ENCODE measurements at places on chromosomes 11 and 22. TPM values are rescaled to one million over a fixed set of nuclear protein-coding genes. Genes with fewer than 3 reads are reported as not detected.
A peak's percentile ranks its signal among the peaks of the same experiment; 100 is the strongest.

GRCh38 chr11:37560346-37560745, 962.3 kb upstream of the RAG2 start:
- no peaks in the 10 kb centered on the region for H3K4me1 ChIP-seq
- no peak overlapping the region for H3K27ac ChIP-seq
- H3K27me3 ChIP-seq = no peaks in the 10 kb centered on the region
- DNase-seq = no peak
- H3K4me3 ChIP-seq = no peak overlapping the region
- H3K36me3 ChIP-seq = no peaks in the 10 kb centered on the region

DNA sequence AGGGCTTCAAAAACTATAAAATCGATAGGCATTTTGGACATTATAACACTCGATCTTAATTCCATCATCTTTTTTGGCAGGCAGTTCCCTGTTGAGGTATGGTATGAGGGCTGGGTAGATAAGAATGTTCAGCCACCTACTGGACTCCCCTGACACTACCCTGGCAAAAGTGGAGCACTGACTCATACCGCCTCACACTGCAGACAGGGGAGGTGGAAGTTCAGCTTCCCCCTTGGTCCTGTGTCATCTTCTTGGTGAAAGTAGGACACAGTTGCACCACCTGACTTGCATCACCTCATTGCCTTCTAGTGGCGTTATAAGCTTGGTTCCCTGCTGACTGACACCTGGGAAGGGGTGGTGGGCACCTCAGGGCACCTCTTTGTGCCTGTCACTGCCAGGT, 30.4 kb downstream of the PAAF1 start:
- H3K27ac ChIP-seq = no peak overlapping the region
- no peak for DNase-seq
- H3K36me3 ChIP-seq = peaks cover 9% of the 10 kb centered on the region
- no peaks in the 10 kb centered on the region for H3K4me1 ChIP-seq
- H3K4me3 ChIP-seq = no peak overlapping the region

P2RY6 gene
- not detected for total RNA-seq

GRCh38 chr11:115418626-115419025, 85.6 kb downstream of the CADM1 start:
- H3K36me3 ChIP-seq = no peaks in the 10 kb centered on the region
- no peaks in the 10 kb centered on the region for H3K27me3 ChIP-seq
- H3K27ac ChIP-seq = no peak overlapping the region
- H3K4me3 ChIP-seq = no peak overlapping the region
- no peaks in the 10 kb centered on the region for H3K4me1 ChIP-seq
- DNase-seq = no peak

DNA sequence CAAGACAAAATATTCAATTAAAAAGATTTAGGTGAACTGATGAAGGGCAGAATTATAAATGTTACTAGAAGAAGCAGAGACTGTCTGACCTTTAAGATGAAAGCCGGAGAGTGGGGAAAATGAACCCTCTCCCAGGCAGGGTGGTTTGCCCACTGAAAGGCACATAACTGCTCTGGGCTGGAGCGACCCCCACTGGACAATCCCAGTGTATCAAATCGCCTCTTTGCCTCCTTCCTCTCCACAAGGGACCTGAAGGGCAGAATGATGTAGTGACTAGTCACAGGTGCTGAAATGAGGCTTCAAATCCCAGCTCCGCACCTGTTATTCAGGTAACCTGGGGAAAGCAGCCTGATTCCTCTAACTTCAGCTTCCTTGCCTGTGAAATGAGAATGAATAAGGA, 69.0 kb downstream of the EFCAB6 start:
- H3K4me1 ChIP-seq = no peaks in the 10 kb centered on the region
- no peak overlapping the region for H3K27ac ChIP-seq
- H3K36me3 ChIP-seq = no peaks in the 10 kb centered on the region
- H3K4me3 ChIP-seq = no peak overlapping the region

- H3K4me3 ChIP-seq = no peak overlapping the region
- H3K27me3 ChIP-seq = no peaks in the 10 kb centered on the region
- no peak for DNase-seq
- H3K27ac ChIP-seq = no peak overlapping the region
These were observed 7.3 kb downstream of the RSF1 start for GRCh38 chr11:77813256-77813655.

DNA sequence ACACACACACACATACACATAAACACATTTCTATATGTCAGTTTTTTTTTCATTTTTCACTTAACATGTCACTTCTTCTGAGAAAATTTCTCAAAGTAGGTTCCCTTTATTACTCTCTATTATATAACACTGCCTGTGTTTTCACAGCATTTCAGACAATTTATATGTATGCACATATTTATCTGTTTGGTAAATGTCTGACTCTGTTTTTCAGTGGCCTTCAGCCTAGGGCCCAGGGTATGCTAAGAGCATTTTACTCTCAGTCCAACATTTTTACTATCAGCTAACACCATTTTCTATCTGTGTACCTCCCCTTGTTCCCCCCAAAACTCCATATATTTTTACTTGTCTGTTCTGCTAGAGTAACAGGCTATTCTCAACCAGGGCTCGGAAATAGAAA, 92.3 kb downstream of the ANO3 start:
- no peaks in the 10 kb centered on the region for H3K4me1 ChIP-seq
- no peak overlapping the region for H3K4me3 ChIP-seq
- no peaks in the 10 kb centered on the region for H3K27me3 ChIP-seq
- no peaks in the 10 kb centered on the region for H3K36me3 ChIP-seq
- no peak for DNase-seq
- no peak overlapping the region for H3K27ac ChIP-seq

DNA sequence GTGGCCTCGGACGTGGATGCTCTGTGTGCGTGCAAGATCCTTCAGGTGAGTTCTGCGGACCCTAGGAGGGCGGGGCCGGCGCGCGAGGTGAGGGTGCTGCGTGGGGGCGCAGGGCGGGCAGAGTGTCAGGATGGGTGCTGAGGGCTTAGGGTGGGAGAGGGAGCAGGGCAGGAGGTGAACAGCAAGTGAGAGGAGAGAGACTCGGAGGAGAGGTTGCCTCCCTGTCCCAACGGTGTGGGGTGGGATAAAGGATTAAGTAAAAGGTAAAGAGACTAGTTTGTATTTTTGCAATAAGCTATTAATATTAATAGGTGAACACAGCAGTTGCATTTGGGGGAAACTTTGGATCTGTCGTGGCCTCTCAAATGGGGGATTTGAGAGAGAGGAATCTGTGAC, 451 bp downstream of the CDC45 start:
- H3K27ac ChIP-seq = peak overlapping the region; percentile 99
- peaks cover 33% of the 10 kb centered on the region for H3K36me3 ChIP-seq

GRAP2 gene
- 65.2 TPM for total RNA-seq

- no peak overlapping the region for H3K27ac ChIP-seq
- DNase-seq = no peak
- no peaks in the 10 kb centered on the region for H3K36me3 ChIP-seq
- no peak overlapping the region for H3K4me3 ChIP-seq
- H3K27me3 ChIP-seq = peaks cover 3% of the 10 kb centered on the region
These were observed 338.9 kb upstream of the CADM1 start for GRCh38 chr11:115843111-115843510.

- DNase-seq = no peak
- peaks cover 23% of the 10 kb centered on the region for H3K4me1 ChIP-seq
- peak overlapping the region; percentile 99 for H3K4me3 ChIP-seq
- H3K27ac ChIP-seq = peak overlapping the region; percentile 97
- H3K27me3 ChIP-seq = no peaks in the 10 kb centered on the region
These were observed 974 bp downstream of the PPIL2 start for GRCh38 chr22:21666786-21667185.

- no peaks in the 10 kb centered on the region for H3K36me3 ChIP-seq
- peaks cover 3% of the 10 kb centered on the region for H3K27me3 ChIP-seq
- H3K4me3 ChIP-seq = no peak overlapping the region
- no peak for DNase-seq
These were observed 35.8 kb downstream of the TMPRSS5 start for GRCh38 chr11:113670149-113670830.

GRCh38 chr22:39435616-39436015, 21.2 kb upstream of the MGAT3 start:
- no peaks in the 10 kb centered on the region for H3K36me3 ChIP-seq
- H3K4me3 ChIP-seq = no peak overlapping the region
- H3K27me3 ChIP-seq = peaks cover 9% of the 10 kb centered on the region
- no peak overlapping the region for H3K27ac ChIP-seq

Measured in activated naive CD8-positive, alpha-beta T cell treated with anti-CD3 and anti-CD28 coated beads for 36 hours (primary cell).